ENCODE measurements at places on chromosomes 3 and 15.

- DNase-seq = no peak
These were observed 156.7 kb upstream of the SMAD3 start for GRCh38 chr15:66908744-66909095.

DNA sequence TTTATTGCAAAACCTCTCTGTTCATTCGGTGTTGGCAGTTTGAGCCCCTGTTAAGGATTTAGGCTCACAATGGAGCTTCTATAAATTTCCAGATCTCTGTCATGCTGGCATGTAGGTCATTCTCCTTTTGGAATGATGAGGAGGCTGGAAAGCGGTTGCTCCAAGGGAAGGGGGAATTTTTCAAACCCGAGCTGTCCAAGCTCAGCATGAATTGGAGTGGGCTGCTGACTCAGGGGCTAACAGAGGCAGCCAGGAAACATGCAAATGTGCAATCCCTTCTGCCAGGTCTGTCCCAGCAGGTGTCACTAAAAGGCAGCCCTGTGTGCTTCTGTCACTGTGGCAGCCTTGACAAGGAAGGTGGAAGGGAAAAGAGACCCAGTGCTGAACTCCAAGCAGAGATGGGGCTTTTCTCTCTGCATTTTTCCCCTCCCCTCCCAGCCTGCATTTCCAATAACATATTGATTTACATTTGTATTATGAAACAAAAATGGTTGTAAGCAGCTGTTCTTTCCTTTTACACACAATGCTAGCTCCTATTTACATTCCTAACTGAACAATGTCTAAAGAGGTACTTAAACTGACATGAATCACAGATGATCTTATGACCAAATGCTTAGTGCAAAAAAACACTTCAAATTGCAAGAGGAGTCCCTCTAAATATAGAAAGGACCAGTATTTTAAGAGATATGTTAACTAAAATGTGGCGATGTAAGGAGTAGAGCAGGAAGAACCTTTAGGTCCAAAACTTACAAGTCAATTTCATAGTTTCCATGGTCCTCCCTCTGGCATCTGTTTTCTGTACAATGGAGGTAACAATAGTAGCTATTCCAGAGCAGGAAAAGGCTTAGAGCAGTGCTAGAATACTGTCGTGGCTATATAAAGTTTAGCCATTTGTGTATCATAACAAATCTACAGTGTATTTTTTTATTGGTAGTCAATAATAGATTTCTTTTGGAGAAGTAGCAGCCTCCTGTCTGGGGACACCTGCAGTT lies 84.5 kb upstream of the ATP10A start:
- no peak for DNase-seq

DNA sequence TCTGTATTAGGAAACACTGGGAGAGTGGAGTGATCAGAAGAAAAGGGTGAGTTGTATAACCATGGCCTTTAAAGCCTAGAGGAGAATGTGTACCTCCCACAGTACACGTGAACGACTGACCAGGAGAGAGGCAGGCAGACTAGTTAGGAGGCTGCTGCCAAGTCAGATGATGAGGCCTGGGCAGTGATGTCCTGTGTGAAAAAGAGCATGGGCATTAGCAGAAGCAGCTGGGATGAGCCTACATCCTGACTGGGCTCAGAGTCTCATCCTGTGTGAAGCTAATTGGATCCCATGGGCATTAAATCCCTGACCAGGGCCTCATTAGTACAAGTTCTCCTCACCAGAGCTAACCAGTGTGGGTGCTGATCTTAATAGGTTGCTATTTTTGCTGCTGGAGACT lies 89.1 kb upstream of the SLC2A2 start:
- DNase-seq = no peak

DNA sequence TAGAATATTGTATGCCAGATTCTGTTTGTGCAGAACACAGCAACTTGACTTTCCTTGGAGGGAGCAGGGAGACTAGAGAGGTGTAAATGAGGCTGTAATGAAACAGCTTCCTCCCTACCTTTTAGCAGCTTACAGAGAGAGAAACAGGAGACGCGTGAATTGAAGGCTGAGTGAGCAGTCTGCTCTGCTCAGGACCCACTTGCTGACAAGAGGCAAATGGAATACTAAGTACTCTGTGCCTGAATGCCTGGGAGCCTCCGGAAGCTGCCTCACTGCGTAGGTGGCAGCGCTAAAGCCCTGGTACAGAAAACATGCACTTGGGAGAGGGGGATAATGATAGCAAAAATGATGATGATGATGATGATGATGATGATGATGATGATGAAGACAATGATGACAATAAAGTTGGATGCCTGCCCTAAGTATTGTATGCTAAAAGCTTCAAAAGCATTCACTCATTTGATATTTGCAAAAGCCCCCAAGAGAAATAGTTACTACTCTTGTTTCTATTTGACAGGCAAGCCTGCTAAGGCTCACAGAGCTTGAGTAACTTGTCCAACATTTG lies 548.9 kb downstream of the NTRK3 start:
- no peak for DNase-seq

- DNase-seq = no peak
These were observed 1050.6 kb upstream of the ALCAM start for GRCh38 chr3:104316118-104316517.

- no peak for DNase-seq
These were observed 35.3 kb downstream of the CEP152 start for GRCh38 chr15:48775546-48775945.

DNA sequence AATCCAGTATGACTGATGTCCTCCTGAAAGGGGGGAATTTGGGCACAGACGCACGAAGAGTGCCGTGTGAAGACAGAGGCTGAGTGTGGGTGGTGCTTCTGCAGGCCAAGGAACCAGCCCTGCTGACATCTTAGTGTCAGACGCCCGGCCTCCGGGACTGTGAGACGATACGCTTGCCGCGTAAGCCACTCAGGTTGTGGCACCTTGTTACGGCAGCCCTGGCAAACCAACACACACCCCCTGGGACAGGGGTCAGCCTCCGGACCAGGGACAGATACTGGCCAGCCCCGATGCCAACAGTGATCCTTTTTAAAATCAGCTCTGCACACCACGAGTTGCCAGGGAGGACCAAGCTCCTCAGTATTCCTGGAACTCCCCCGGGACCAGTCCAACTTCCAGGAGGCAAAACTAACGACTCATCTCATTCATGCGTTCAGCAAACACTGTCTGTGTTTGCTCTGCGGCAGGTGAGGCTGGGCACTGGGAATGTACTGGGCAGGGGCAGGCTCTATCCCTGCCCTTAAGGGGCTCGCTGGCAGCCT lies 21.2 kb upstream of the PIGZ start:
- DNase-seq = no peak

DNA sequence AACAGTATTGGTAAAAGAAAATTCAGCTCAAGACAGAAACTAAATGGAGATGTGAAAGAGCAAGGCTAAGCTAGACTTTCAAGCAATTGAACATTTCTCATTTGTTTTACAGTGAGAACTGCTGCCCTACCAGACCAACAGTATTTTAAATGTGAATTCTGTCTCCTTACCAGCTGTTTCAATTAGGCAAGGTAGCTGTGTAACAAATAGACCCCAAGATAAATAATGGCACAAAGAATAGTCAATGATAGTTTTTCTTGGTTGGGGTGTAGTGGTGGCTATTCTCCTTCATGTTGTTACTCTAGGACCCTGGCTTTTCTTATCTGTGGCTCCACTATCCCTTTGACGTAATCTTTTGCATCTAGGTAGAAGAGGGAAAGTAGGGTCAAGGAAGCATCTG lies 30.4 kb upstream of the THRB start:
- no peak for DNase-seq

DNA sequence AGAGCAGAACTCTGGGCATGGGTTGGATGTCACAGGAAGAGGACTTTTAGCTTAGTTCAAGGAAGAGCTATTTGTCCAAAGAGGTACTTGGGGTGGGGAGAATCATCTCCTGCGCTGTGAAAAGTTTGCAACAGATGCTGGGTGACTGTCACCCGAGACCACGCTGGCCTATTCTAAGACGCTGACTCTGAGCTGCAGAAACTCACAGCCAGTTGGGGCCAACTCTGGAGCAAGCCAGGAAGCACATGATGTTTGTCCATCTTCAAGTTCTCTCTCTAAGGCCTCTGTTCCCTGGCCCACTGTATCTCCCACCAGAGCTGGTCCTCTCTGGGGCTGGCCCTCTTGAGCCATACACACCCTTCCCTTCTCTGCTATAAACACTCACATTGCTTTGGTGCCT lies 17.9 kb upstream of the CDCP1 start:
- no peak for DNase-seq

DNA sequence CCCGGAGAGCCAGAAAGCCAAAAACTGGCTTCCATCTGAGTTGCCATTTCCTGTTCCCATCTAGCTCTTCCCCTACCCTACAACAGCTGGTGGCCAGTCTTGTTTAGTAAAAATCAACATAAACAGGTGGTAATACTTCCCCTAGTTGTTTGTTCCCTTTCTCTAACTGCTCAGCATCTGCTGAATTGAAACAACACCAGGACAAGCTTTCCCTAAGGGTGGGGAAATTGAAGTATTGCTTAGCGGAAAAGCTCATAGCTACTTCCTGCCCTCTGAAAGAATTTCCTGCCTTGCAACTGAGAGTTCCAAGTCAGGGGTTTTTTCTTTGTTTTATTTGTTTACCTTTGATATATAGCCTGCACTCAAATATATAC lies 66.8 kb downstream of the HMG20A start:
- DNase-seq = no peak

DNA sequence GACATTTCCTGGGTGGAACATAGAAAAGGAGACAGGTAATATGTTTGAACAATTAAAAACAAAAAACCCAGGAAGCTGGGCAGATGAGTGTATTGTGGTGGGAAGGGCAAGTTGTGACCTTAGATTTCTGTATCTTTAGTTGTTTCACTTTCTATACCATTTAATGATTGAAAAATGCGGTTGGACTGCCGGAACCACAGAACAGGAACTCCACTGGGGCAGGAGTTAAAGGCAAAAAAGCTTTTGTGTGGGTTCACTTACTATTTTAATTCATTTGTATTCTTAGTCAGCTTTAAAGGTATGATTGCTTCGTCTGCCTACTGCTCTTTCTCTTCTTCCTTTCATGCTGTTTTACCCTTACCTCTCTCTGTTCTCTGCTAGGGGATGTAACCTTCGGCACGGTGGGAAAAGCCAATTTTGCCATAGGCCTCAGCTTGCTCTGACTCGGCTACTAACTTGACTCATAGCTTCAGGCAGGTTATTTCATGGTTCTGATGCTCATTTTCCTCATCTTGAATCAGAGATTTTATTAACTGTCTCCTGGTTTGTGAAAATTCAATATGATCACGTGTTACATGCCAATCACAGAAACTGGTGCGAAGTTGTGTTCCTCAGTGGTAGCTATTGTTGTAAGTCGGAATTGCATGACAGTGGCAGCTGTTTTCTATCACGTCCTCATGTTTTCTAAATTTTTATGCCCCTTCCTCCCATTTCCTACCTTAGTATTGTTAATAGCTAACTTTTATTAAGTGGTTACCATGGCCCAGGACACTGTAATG lies 1.6 kb upstream of the MCTP2 start:
- no peak for DNase-seq

- DNase-seq = no peak
These were observed 78.6 kb upstream of the ADAMTS9 start for GRCh38 chr3:64766440-64766839.

DNA sequence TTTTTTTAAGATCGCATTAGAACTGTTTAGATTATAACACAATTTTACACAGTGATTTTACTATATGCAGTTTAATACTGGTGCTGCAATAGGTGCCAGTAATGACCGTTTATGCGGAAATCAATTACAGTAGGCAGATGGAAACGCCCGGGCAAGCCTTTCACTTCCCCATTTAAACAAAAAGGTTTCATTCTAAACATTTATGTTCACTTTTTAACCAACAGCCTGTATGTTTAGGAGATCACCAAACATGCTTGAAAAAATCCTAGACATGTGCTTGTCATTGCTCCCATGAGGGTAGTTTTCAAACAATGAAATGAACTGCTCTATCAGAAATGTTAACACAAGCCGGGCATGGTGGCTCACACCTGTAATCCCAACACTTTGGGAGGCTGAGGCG lies 2.7 kb downstream of the BNIP2 start:
- DNase-seq = no peak

- no peak for DNase-seq
These were observed 64.4 kb downstream of the DNAJB8 start for GRCh38 chr3:128402319-128402718.

DNA sequence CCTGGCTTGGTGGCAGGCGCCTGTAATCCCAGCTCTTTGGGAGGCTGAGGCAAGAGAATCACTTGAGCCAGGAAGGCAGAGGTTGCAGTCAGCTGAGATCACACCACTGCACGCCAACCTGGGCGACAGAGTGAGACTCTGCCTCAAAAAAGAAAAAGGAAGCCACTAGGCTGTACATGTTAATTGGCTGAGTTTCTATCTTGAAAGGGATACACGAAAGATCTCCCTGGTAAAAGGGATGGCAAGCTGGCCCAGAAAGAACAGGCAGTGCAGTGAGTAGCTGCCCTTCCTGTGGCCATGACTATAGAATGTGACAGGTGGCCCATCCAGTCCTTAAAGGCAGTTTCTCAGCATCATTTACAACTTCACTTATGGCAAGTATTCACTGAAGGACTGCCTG lies 12.3 kb downstream of the LRIG1 start:
- DNase-seq = no peak

- DNase-seq = no peak
These were observed 208.3 kb upstream of the UBE2E2 start for GRCh38 chr3:22994781-22995180.

DNA sequence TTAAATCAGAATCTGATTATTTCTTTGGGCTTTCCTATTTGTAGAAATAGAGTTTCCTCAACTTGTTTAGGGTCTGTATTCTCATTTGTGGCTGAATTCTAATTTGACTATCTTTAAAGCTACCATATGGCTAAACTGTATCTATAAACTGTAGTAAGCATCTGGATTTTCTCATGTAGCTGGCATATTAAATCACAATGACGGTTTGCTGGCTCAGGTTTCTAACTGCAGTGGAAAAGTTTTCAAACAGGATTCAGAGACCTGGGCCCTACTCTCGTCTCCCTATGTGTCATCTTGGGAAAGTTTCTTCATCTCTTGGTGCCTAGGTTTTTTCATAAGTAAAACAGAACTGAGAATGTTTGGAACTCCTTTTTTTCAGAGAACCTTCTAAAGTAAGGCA lies 68.3 kb downstream of the GALK2 start:
- no peak for DNase-seq

DNA sequence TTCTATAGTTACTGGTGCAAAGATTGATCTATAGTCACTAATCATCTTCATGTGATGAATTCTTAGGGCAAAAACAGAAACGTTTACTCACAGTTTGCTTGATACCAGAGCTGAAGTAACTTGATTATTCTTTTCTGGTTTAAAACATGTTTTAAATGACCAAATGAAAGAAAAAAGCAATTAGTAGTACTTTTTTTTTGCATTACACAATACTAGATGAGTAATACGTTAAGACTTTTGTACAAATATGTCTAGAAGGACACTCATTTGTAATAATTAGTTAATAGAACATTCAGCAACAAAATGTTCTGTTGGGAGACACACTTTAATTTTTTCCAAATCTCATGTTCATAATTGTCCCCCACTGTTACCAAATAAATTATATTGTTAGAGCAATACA lies 523.2 kb downstream of the SOX2 start:
- no peak for DNase-seq

GRCh38 chr3:196968233-196969133 lies at the start of gene PIGZ:
TSS of gene PIGZ (minus strand) at chr3:196968833. CDS start at chr3:196952031, 16,802 bp downstream.
- DNase-seq = no peak
